ENCODE measurements at places on chromosomes 3 and 15. TPM values are rescaled to one million over a fixed set of nuclear protein-coding genes. Genes with fewer than 3 reads are reported as not detected.

AGTR1 gene
- 0.91 TPM for total RNA-seq

DNA sequence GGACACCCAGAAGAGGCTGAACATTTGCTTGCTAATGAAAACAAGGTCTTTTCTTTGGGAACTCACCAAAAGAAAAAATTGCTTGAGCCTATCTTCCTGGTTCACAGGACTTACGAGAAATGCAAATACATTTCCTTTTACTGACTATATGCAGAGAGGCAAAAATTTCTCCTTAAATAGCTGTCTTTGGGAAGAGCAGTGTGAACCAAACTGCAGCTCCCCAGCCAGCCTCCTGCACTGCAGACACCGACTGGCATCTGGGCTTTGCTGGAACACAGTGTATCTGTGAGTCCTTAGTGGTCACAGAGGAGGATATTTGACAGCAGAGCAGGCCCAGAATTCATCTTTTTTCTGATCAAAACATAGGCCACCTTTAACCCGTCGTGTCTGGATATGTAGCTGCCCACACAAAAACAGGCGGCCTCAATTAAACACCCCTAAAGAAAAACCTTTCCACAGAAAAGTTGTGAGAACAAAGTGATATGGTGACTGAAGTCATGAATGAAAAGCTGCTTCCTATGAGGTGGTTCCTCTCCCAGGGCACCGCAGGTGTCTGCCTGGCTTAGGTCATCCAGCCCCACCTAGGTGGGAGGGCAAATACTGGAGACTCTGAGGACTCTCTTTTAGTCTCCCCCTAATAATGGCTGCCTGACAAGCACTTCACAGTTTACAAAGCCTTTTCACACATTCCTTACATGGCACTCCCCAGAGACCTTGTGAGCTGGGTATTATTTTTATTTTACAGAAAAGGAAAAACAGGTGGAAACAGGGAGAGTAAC lies 46.1 kb upstream of the TMEM158 start:
- DNase-seq, result no peak

DNA sequence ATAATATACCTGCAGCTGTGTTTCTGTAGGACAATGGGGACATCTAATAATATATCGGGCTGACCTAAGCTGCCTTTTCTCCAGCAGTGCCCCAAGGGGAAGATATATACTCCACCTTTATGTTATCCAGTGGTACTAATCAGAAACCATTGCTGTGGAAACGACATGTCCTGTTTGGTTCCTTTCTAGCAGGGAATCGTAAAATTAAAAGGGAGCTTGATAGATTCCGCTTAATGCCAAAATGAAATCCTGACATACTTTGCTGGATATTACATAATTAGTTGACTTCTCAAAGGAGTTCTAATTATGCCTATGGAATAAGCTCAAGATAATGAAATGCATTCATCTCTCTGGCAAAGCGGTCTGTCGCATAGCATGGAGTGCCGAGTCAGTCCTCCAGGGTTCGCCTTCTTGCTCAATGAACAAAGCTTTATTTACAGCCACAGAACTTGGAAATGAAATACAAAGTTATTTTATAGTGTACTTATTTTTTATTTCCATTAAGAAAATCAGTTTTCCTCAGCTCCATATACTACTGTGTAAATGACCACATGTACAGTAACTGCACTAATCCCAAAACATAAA lies 262.8 kb downstream of the LRTM1 start:
- DNase-seq, result no peak

DNA sequence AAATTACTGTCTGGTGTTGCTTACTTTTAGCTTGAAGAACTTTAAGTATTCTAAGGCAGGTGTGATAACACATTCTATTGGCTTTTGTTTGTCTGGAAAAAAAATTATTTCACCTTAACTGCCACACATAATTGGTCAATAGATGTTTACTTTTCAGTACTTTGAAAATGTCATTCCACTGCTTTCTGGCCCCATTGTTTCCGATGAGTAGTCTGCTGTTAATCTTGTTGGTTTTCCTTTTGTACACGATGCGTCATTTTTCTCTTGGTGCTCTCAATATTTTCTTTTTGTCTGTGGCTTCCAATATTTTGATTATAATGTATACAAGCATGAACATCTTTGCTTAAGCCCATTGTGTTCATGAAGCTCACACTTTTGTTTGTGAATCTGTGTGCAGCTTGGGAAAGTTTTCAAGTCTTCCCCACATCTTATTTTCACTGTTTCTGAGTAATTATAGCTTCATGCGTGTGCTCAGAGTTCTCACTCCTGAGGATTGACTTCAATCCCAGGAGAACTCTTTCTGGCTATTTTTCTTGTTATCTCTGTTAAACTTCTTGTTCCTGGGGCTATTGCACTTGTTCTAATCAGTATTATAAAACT lies 664.7 kb downstream of the IGSF11 start:
- no peak for DNase-seq

GRCh38 chr15:61517776-61518175 lies 288.7 kb upstream of the RORA start:
- DNase-seq, result no peak

DNA sequence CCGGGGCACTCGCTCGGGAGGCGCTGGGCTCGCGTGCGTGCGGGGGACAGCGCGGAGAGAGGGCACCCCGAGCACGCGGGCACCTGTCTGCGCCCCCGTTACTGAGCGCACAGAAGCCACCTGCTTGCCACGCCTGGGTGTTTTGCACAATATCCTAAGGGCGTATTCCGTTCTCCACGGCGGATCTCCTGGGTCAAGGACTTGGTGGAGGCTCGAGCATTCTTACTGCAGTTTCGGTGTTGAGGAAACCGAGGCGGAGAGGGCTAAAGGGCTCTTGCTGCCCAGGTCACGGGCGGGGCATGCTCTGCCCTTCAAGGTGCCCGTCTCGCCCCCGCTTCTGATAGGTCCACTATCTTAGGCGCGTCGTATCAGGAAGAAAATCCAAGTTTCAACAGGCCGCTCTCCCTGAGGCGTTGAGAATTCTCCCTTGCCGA lies 526 bp downstream of the GPD1L start:
- no peak for DNase-seq

GRCh38 chr3:133899311-133899710 lies 3.6 kb upstream of the RAB6B start:
- DNase-seq, result no peak

DNA sequence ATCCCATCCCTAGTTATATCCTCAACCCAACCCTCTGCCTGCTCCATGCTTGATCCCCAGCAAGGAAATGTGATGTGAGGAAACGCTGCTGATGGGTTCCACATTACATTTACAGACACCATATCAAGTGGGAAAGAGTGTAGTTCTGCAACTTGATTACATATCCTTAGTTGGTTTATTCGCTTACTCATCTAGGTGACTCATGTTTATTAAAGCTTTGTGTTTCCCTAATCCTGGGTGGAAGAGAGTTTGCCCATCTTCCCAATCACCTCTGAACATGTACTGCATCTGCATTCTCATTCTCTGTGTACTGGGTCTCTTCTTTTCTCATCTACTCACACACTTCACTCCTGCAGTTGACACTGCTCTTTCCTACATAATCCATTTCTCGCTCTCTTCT lies 91.7 kb upstream of the PDZRN3 start:
- DNase-seq, result peak; percentile 56

- no peak for DNase-seq
These were observed 7.6 kb downstream of the MAN2C1 start for GRCh38 chr15:75360856-75361255.

DNA sequence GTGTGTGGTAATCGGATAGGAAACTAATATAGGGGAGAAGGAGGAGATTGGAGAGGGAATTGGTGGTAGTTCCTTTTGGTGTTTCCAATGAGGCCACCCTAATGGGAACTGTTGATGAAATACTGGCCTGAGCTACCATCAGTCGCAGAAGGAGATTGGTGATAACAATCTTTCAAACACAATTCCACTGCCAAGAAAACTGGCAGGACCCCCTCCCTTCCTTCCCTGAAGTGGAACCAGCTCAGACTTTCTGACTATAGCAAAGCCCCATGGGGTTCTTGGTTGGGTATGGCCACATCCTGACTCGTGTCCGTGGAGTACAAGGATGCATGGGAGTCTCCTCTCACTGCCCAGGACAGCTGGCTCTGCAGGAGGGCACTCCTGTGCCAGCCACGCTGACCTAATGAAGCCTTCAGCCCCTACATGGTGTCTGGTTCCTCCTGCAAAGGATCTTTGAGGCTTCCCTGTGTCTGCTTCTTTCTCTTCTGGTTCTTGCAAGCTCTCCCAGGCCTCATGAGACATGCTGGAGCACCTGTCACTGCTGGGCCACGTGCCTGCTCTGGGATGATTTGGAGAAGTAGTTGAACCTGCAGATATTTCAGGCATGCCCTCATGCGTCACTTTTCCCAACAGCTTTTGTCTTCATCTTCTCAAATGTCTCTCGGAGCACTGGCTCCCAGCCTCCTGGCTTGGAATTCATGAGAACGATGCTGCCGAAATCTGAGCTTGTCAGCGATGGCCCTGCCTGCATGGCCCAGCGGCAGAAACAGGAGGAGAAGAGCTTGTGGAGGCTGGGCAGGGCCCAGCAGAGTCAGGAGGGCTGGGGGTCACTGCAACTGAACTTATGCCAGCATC lies 90.0 kb upstream of the ADPGK start:
- DNase-seq, result no peak

DNA sequence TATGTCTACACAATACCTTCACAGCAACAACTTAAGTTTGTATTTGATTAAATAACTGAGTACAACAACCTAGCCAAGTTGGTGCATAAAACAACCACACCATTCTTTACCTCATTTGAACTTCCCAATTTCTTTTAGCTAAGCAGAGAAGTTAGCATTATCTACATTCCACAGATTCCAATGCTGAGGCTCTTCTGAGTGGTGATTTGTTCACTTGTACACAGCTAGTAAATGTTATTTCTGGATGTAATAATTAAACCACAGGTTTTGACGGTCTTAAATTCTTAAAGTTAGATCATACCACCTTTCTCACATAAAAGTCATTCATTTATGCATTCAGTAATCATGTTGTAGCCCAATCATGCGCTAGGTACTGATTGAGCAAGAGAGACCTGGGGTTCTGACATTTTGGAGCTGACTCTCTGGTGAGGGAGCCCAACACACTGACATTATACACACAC lies 102.5 kb downstream of the SST start:
- DNase-seq, result peak; percentile 97

DNA sequence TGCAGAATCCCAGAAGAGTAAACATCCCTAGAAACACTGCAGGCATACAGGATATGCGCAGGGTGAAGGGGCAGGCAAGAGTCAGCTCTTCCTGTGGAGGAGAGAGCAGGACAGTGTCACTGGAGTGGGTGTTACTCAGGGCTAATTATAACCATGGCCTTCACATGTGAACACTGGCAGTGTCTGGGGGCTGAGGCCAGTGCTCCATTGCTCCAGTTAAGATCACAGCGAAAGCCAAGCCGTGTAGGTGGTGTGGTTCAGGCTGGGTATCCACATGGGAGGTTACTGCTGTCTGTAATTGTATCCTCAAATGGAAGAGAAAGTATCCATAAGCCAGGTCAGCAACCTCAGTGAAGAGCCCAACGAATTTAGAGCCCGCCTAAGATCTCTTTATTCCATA lies 84.6 kb downstream of the MESD start:
- no peak for DNase-seq

- DNase-seq, result no peak
These were observed 34.7 kb upstream of the PHLDB2 start for GRCh38 chr3:111824351-111824750.

DNA sequence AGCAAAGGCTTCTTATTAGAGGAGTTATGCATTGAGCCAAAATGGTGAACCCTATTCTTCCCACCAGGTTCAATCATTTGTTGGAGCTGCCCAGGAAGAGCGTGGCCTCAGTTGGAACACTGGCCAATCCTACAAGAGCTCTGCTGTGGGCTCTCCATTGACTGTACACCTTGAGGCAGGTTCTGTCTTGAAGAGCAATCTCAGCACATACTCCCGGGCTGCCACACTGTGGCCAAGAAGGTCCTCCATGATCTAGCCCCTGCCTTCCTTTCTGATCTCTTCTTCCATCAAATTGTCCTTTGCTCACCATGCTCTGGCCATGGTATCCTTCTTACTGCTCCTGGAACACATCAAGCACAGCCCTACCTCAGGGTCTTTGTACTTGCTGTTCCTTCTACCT lies 5.7 kb upstream of the SUMF1 start:
- no peak for DNase-seq

DNA sequence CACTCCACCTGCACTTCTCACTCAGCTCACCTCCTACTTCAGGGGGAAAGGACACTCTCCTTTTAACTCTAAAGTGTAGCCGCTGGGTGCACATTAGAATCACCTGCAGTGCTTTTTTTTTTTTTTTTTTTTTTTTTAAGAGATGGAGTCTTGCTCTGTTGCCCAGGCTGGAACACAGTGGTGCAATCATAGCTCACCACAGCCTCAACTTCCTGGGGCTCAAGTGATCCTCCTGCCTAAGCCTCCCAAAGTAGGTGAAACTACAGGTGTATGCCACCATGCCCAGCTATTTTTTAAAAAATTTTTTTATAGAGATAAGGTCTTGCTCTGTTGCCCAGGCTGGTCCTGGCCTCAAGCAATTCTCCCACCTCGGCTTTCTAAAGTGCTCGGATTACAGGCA lies 20.8 kb downstream of the GRAMD2A start:
- no peak for DNase-seq

- no peak for DNase-seq
These were observed 97.9 kb downstream of the RORA start for GRCh38 chr15:61130950-61131942.

DNA sequence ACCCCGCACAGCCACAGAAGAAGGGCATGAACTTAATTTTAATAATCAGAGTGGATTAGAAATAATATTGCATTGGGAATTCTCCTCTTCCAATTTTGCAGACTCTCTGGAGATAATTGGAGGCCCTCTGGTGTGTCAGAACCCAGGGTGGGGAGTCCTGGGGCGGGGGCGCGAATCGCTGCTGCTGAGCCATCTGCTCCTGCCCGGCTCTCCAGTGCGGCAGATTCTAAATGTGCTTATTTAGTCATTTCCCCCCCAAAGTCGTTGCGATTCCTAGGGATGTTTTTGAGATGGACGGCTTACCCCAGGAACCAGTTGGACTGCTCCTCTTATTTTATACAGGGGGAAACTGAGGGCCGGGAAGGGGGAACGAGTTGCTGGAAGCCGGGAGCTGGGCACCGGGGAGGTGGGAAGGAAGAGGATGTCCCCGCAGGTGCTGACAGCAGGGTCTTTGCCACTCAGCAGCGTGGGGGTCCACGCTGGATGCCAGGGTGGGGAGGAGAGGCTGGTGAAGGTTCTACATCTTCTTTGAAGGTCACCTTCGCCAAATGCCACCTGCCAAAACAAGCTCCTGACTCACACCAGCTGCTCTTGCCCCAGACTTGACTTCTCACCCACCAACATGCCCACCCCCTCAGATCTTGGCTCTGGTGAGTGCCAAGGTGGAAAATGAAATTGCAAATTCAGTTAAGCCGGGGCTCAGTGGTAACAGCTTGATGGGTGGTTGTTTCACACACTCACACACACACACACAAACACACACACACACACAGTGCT lies 91.3 kb upstream of the PRR23E start:
- DNase-seq, result no peak

- DNase-seq, result no peak
These were observed 48.6 kb downstream of the OR5H15 start for GRCh38 chr3:98215051-98215450.

DNA sequence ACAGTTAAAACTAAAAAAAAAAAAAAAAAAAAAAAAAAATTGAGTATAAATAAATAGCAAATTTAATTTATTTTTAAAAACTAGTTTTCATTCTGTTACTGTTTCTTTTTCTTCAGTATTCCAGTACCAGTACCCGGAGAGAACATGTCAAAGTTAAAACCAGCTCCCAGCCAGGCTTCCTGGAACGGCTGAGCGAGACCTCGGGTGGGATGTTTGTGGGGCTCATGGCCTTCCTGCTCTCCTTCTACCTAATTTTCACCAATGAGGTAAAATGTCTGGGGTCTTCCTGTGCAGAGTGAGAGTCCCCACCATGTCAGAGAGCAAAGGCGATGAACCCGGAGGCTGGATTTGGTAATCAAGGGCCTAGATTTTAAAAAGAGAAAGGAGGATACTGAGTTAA lies 4.4 kb downstream of the TMEM43 start:
- no peak for DNase-seq
